ELR (cell line): ENCODE measurements at places on chromosomes 13 and 19.

GRCh38 chr13:75312884-75313520 lies 169.0 kb downstream of the TBC1D4 start:
- no peak for DNase-seq

GRCh38 chr19:34722353-34722752 lies 11.7 kb upstream of the ZNF181 start:
- peak; percentile 13 for DNase-seq

- DNase-seq, result no peak
These were observed 37.4 kb upstream of the TEX29 start for GRCh38 chr13:111282997-111283396.

GRCh38 chr19:38331728-38332127 lies 3.9 kb upstream of the CATSPERG start:
- DNase-seq, result no peak

- DNase-seq, result no peak
These were observed 7.7 kb downstream of the AP1M1 start for GRCh38 chr19:16205205-16206045.

GRCh38 chr19:52570000-52570861 lies at the start of gene ZNF701:
Gene ZNF701 (plus strand): TSS chr19:52570287. CDS start chr19:52574148, 3,861 bp downstream.
- DNase-seq, result peak; percentile 91

- no peak for DNase-seq
These were observed 14.6 kb upstream of the SERPINE3 start for GRCh38 chr13:51324714-51325420.

GRCh38 chr13:72316716-72317115 lies 410.7 kb downstream of the MZT1 start:
- DNase-seq, result no peak

DNA sequence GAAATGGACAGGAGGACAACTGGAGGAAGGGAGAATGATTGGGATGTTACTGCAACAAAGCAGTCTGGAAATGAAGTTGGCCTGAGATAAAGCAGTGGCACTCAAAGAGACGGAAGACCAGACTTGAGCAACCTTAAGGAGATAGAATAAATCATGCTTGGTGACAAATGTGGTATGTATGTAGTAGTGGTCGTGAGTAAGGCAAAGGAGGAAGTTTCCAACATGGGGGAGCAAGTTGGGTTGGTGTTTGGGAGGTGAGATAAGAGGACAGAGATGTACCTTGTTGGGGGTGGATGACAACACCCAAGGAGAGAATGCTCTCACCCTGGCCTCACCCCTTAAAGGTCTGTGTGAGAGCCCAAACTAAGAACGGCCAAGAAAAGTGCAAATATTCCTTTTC lies 420.5 kb downstream of the DIAPH3 start:
- peak; percentile 28 for DNase-seq

DNA sequence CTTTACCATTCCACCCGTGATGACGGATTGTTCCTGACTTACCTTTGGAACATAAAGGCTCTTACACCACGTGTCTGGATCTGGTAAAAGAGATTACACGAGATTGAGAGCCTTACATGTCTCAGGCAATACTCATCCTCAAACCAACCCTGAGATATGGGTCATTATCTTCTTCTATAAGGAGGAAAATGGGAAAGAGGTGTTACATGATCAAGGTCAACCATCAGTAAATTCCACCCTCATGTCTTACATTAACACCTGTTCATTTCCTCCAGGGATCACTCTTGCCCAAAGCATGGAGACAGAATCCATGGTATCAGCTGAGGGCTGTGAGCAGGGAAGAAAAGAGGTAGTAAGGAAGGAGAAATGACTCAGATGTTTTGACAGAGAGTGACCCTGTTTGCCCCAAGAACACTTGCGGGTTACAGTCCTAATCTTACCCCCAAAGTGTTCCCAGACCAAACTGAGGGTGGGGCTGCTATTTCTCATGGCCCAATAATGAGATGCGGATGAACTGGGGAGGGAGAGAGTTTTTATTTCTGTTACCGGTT lies 19.6 kb downstream of the LILRB4 start:
- no peak for DNase-seq

- DNase-seq, result peak; percentile 31
These were observed 48.8 kb downstream of the IRS2 start for GRCh38 chr13:109737606-109738005.

GRCh38 chr13:27679896-27680295 lies 58.2 kb downstream of the POLR1D start:
- no peak for DNase-seq

GRCh38 chr19:8396563-8397203 lies 6.5 kb downstream of the RAB11B start:
- peak; percentile 75 for DNase-seq

GRCh38 chr19:56153507-56153906 lies 12.4 kb downstream of the ZNF444 start:
- no peak for DNase-seq

GRCh38 chr19:15252398-15253018 lies 20.3 kb upstream of the EPHX3 start:
- peak; percentile 61 for DNase-seq

DNA sequence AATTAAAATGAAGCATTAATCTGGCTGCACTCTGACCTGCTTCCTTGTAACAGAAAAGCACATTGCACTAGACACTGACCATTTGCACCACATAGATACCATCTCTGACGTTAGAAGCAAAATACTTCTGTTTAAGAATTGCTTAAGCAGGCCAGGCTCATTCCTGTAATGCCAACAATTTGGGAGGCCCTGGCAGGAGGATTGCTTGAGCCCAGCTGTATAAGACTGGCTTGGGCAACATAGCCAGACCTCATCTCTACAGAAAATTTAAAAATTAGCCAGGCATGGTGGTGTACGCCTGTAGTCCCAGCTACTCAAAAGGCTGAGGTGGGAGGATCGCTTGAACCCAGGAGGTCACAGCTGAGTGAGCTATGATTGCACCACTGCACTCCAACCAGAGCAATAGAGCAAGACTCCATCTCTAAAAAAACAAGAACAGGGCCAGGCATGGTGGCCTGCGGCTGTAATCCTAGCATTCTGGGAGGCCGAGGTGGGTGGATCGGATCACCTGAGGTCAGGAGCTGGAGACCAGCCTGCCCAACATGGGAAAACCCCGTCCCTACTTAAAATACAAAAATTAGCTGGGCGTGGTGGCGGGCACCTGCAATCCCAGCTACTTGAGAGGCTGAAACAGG lies 7.0 kb upstream of the TLE6 start:
- DNase-seq, result no peak

GRCh38 chr19:42401365-42402303 lies 11.5 kb upstream of the CNFN start:
- peak; percentile 77 for DNase-seq

DNA sequence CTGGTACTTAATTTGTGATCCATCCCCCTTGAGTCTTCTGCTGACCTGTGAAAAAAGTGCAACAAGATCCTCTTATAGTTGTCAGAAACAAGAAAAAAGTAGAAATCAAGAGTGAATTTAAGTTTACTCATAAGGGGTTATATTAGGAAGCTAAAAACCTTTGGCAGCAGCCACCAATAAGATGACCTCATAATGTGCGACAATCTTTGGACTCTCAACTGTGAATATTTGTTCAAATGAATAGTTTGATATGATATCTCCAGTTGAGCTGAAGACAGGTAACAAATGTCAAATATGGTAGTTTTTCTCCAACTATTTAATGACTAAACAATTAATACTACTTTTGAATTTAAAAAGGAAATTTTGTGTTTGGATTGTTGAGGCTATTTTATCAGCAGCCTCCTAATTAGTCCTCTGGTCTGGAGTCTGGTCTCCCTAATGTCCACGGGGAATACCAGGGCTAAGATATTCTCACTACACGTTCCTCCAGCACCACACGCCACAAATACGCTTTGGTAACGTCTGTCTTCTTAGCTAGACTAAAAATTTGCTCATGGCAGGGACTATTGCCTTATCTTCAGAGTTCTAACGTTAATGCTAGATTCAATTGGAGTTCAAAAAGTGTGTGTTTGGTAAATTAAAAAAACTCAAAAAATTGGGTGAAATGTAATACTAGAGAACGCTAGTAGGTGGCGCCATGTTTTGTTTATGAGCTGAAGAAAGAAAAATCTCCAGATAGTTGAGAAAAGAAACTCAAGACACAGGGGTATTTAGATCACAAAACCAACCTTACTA lies 51.0 kb upstream of the PDX1 start:
- peak; percentile 30 for DNase-seq

DNA sequence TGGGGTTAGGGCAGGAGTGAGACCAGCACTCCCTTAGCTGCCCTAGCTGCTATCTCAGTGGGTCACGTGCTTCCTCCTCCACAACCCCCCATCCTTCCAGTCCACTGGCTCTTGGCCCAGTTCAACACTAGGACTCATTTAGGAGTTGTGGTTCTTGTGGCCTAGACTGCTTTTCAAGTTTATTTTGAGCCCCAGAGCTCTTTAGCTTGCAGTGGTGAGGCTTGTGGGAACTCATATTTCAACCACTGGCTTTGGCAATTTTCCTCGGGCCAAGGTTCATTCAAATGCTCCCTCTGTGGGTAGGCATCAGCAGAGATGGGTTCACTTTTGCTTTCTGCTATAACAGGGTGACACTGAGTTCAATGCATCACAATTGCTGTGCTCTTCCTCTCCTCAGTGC lies 436.2 kb upstream of the SLITRK5 start:
- DNase-seq, result no peak
